Amniotic epithelial cell (primary cell): ENCODE measurements at places on chromosomes 1 and 21.

GRCh38 chr1:9910076-9910422 is at the start of gene CTNNBIP1:
Gene CTNNBIP1 (minus strand): TSS chr1:9910269. CDS start chr1:9872064, 38,205 bp downstream.
- no peak for DNase-seq

- DNase-seq: peak; percentile 69
These were observed 16.6 kb upstream of the EYA3 start for GRCh38 chr1:28104866-28105467.

DNA sequence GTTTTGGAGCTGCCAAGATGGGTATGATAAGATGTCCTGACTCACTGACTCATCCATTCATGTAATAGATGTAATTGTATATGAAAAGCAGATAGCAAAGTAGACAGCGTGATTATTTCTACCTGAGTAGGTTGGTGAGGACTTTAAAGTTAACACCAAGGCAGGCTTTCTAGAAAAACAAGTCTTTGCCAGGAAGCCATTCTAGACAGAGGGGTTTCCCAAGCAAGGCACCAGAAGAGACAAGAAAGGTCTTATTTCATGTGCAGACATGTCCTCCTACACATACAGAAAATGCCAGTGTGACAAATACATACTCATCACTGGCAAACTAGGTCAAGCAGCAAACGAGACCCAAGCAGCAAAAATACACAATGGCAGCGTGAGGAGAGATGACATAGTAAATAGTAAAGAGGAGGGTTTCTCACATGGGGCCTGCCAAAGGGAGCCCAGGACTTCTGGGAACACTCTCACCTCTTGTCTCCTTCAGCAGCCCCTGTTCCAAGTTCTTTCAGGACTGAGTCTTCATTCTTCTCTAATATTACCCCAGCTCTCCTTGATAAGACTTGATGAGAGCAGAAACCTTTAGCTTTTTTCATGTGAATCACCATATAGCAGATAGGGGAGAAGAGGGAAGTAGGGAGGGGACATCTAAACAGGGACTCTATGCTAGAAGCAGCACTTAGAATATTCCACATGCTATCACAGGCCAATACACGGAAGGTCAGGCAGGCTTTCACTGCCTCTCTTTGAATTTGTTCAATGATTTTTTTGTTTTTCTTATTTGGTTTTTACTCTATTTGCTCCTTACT is 114.6 kb upstream of the ATP1B1 start:
- DNase-seq: no peak

- peak; percentile 49 for DNase-seq
These were observed 10.9 kb downstream of the ADAMTS1 start for GRCh38 chr21:26834181-26834905.

DNA sequence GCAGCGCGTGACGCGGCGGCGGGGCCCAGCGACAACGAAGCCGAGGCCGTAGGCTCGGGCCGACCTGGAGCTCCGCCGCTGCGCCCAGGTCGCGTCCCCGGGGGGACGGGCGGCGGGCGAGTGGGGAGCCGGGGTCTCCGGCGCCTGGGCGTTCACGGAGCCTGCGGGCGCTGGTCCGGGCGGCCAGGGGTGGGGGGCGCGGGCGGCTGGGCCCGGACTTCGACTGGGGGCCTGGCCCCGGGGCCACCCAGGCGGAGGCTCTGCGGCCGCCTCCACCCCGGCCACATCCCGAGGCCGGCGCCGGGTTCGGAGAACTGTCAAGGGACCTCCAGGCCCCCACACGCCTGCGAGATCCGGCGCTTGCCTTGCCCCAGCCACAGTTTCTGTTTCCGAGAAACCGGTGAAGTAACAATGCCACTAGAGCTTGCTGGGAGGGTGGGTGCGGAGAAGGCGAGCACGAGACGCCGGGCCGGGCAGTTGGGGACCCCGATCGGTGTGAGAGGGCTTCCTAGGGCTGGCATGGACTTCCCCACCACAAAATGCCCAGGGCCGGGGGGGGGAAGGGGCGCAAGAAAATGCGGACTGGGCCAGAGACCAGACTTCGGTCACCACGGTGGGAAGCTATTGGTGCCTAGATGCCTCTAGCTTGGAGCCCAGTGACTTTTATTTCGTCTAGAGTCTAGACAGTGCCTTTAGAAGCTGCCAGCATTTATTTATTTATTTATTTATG is 501 bp downstream of the FBXO6 start:
- no peak for DNase-seq

GRCh38 chr1:37858931-37859506 is 373 bp downstream of the MTF1 start:
- peak; percentile 70 for DNase-seq

- peak; percentile 100 for DNase-seq
These were observed 78.6 kb downstream of the MAN1C1 start for GRCh38 chr1:25695090-25695770.

- DNase-seq: no peak
These were observed 14.2 kb downstream of the PTP4A2 start for GRCh38 chr1:31923901-31924535.

DNA sequence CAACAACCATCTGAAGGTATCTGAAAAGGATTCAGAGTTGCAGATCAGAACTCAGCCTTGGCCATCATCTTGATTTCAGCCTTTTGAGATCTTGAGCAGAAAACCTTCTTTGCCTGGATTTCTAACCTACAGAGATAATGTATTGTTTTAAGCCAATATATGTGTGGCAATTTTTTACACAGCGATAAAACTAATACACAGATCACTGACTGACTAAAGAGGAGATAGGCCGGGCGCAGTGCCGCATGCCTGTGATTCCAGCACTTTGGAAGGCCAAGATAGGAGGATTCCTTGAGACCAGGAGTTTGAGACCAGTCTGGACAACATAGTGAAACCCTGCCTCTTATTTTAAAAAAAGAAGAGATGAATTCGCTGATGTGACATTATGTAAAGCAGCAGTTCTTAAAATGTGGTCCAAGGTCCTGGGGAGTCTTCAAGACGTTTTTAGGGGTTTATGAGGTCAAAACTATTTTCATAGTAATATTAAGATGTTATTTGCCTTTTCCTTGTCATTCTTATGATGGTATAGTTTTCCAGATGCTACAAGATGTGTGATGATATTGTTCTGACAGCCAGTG is 50.1 kb upstream of the CNN3 start:
- DNase-seq: peak; percentile 27

- no peak for DNase-seq
These were observed 36.6 kb downstream of the WNT3A start for GRCh38 chr1:228043281-228043848.

GRCh38 chr1:191707288-191707687 is 451.0 kb upstream of the RGS18 start:
- no peak for DNase-seq

GRCh38 chr1:234398849-234399381 is 25.7 kb downstream of the COA6 start:
- peak; percentile 21 for DNase-seq

DNA sequence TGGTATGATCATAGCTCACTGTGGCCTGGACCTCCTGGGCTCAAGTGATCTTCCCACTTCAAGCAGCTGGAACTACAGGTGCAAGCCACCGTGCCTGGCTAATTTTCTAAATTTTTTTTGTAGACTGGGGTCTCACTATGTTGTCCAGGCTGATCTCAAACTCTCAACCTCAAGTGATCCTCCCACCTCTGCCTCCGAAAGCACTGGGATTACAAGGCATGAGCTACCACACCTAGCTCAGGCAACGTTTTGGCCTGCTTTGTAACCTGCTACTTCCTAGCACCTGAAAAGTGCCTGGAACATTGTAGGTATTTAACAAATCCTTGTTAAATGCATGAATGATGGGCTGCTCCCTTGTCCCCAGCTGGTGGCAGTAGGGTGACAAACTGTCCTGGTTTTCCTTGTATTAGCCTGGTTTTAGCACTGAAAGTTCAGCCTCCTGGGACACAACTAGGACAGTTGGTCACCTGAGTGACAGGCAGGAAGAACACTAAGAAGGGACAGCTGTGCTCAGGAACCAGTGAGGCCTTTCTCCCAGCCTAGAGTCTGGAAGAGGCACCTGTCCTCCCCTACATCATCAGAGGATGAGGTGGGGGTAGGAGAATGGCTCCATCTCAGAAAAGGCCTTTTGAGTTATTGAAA is 88.5 kb upstream of the CD34 start:
- DNase-seq: no peak

DNA sequence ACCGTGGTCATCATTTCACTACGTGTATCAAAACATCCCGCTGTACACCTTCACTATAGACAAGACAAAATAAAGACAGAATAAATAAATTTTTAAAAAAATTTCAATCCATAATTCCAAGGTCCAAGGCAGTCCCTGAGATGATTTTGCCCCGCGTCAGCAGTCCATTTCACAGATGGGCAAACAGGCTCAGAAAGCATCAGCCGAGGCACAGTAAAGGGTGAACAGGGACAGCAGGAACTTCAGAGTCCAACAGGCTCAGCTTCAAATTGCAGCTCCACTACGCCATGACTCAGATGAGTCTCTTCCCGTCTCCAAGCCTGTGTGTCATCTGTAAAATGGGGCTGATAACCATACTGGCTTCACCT is 15.0 kb downstream of the MATN1 start:
- no peak for DNase-seq

GRCh38 chr1:114282751-114283403 is 129.2 kb upstream of the SYT6 start:
- DNase-seq: peak; percentile 83

- DNase-seq: no peak
These were observed 17.9 kb downstream of the TNFRSF25 start for GRCh38 chr1:6447818-6448748.

DNA sequence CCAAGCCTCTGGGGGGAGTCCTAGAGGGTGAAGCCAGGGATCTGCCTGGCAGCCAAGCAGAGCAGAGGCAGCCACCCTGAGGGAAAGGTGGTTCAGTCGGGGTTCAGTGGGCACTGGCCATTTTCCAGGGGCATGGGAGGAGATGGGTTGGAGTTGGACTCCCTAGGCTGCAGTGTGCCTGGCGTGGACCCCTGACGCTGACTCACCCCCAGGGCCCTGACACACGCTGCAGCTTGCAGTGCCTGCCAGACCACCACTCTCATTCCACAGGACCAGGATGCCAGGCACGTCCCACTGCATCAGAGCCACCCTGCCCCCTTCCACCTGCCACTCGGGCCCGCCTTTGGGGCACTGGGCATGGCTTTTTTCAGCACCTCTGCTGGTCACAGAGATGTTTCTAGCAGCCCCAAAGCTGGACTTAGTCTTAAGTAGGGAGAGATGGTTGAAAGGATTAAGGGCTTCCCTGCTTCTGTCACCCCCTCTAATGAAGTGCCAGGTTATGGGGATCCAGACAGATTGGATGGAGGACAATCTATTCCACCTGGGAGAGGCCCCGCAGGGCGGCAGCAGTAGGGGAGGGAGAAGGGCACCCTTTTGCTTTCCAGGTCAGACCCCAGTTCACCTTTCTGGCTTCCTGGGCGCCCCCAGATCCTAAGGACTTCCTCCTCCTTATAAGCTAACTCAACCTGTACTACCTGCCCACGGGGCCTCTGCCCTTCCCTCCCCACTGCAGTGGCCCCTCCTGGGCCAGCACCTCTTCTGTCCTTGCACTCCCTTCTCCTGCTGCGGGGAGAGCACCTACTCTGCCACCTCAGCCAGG is 1.6 kb downstream of the SYT2 start:
- no peak for DNase-seq

GRCh38 chr1:207763091-207763490 is 11.2 kb downstream of the CD46 start:
- no peak for DNase-seq

DNA sequence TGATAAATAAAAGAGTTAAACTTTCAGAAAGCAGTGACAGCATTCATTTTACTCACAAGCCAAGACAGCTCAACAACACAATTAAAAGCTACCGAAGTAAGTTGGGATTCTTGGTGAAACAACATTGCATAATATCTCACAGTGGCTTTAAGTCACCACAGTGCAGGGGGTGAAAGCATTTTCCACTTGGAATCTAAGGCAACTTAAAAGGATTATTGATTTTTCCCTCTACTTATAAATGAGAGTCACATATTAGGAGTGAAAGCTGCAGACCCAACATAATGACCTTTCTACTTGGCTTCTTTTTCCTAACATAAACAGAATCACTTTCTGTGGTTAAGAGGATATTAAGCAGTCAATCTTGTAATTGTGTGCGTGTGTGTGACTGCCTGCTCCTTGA is 536.6 kb upstream of the CXADR start:
- DNase-seq: no peak

- no peak for DNase-seq
These were observed 134.9 kb downstream of the MATN1 start for GRCh38 chr1:30588311-30589073.

DNA sequence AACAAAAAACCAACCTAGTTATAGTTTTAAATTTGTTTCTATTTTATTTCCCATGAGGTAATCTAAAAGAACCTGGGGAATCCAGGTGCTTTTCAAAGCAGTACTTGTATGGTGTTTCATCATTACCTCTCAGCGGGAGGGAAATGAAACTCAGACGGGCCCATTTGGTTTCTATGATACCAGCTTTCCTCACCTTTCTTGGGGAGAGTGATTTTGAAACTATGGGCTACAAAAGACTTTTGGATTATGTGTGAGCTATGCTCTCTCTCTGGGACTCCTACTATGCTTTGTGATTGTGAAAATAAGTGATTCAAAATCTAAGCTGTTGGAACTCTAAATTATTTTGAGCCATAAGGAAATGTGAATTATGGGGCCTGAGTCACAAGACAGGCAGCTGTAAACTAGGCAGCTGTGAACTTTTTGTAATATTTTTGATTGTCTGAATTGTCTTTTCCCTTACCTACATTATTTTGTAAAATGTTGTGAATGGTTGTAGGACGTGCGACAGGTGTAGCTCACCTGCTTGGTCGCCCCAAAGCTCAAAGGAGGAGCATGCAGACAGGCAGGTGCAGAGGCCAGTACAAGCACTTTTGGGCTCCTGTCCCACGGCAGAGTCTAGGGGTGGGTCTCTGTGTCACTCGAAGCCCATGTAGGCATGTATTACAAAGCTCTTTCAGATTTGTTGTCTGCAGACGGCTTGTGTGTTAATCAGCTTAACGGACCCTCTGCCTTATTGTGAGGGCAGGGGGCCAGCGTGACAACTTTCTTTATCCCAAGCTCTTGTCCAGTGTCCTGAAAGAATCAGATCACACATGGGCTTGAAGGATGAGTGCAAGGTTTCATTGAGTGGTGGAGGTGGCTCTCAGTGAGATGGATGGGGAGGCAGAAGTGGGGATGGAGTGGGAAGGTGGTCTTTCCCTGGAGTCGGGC is 64.8 kb upstream of the BACH1 start:
- DNase-seq: no peak

DNA sequence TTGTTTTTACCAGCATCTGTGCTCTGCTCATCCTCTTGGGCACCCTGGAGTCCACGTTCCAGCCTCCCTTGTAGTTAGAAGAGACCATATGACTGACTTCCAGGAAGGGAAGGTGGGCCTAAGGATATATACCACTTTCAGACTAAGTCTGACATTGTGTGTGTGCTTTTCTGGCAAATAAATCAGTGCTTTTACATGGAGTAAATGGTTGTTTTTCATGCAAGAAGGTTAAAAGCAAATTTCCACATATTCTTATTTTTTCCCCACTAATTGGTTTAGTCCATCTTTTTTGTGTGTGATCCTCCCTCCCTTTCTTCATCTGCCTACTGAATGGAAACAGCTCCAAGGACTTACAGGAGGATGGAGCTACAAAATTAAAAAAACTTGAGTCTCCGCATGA is 119.8 kb downstream of the TBX15 start:
- no peak for DNase-seq

DNA sequence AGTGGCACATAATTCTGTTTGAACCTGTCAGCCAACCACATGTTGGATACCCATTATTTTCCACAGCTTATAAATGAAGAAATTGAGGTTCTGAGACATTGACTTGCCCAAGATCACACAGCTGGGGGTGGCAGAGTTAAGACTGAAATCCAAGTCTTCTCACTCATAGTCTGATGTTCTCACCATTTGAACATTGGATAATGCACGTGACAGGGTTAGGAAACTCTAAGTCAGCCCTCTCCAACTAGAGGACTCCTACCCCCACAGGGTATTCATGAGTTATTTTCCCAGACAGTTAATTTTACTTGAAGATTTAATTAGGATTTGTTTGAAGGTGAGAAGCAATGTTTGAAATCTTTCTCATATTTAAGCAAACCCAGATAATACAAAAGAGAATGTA is 38.1 kb upstream of the C1orf105 start:
- no peak for DNase-seq
